GF-D8 (cell line): ENCODE measurements at places on chromosomes 11 and 22.

DNA sequence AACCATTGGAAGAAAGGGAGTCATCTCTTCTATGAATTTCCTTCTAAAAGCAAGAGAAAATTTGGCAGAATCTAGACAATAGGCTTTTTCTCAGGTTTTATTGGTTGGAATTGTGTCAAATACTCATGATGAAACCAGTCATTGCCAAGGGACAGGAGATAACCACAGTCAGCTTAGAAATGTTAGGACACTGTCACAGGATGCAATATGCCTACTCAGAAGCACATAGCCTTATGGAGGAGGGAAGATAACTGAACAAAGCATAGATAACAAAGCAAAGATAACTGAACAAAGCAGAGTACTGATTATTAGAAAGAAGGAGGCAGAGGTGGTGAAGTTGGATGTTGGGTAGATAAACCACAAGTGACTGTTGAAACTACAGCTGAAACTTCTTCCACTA lies 303.5 kb upstream of the PDGFD start:
- no peak for DNase-seq

GRCh38 chr11:124115782-124116616 lies 749 bp downstream of the VWA5A start:
- DNase-seq: no peak

DNA sequence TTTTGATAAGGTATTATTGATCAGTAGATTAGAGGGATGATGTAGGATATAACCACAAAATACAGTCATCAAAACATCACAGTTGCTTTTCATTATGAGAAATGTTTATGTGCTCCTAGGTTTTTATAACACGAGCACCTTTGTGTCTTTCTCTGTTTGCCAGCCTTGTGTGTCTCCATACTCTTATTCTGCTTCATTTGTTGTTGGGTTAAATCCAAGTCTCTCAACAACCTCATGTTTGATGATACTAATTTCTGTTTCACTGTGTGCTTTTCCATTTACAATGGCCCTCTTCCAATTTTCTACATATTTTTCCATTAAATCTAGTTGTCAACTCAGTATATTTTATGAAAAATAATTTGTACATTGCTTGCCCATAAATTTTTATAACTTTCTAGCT lies 107.7 kb upstream of the POU2AF2 start:
- DNase-seq: no peak

GRCh38 chr11:44934110-44934509 lies 16.6 kb downstream of the TP53I11 start:
- DNase-seq: no peak
